ENCODE measurements at places on chromosomes 16 and 17. TPM values are rescaled to one million over a fixed set of nuclear protein-coding genes. Genes with fewer than 3 reads are reported as not detected.

- H3K27me3 ChIP-seq: peaks cover 47% of the 10 kb centered on the region
- H3K36me3 ChIP-seq: no peaks in the 10 kb centered on the region
- H3K27ac ChIP-seq: no peak overlapping the region
- H3K4me3 ChIP-seq: no peak overlapping the region
- no peak for DNase-seq
- no peaks in the 10 kb centered on the region for H3K4me1 ChIP-seq
These were observed 14.0 kb downstream of the MYO1D start for GRCh38 chr17:32862940-32863339.

DNA sequence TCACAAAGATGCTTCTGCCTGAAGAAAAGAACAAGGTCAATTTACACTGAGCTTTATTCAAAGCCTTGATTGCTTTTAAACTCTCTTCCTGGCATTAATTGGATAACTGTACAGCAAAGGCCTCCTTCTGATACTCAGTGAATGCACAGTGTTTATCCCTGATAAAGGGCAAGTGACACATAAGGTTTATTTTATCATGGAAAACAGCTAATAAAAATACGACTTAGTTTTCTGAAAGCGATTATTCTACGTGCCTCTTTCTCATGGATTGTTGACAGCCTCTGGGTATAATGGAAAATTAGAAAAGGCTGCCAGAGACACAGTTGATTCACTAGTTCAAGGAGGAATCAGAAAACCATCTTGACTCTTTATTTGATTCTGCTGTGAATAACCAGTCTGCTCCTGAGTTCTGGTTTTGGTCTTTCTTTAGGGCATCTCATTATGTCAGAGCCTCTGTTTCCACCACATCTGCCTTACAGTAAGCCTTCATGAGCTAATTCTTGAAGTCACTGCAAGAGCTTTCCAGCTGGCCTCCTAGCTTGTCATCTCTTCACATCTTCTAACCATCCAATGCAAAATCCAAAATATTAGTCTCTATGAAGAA, 212.9 kb downstream of the CNTNAP4 start:
- no peaks in the 10 kb centered on the region for H3K4me1 ChIP-seq
- H3K36me3 ChIP-seq: no peaks in the 10 kb centered on the region
- DNase-seq: no peak
- H3K27ac ChIP-seq: no peak overlapping the region

DNA sequence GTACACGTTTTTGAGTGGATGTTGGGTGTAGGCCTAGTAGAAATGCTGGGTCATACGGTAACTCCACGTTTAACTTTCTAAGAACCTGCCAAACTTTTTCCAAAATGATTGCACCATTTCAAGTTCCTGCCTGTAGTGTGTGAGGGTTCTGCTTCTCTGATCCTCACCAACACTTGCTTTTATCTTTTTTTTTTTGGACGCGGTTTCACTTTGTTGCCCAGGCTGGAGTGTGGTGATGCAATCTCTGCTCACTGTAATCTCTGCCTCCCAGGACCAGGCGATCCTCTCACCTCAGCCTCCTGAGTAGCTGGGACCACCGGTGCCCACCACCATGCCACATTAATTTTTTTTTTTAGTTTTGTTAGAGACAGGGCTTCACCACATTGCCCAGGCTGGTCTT, 23.5 kb downstream of the ZNF750 start:
- H3K4me3 ChIP-seq: no peak overlapping the region
- H3K4me1 ChIP-seq: no peaks in the 10 kb centered on the region
- no peak for DNase-seq
- H3K27me3 ChIP-seq: no peaks in the 10 kb centered on the region

DNA sequence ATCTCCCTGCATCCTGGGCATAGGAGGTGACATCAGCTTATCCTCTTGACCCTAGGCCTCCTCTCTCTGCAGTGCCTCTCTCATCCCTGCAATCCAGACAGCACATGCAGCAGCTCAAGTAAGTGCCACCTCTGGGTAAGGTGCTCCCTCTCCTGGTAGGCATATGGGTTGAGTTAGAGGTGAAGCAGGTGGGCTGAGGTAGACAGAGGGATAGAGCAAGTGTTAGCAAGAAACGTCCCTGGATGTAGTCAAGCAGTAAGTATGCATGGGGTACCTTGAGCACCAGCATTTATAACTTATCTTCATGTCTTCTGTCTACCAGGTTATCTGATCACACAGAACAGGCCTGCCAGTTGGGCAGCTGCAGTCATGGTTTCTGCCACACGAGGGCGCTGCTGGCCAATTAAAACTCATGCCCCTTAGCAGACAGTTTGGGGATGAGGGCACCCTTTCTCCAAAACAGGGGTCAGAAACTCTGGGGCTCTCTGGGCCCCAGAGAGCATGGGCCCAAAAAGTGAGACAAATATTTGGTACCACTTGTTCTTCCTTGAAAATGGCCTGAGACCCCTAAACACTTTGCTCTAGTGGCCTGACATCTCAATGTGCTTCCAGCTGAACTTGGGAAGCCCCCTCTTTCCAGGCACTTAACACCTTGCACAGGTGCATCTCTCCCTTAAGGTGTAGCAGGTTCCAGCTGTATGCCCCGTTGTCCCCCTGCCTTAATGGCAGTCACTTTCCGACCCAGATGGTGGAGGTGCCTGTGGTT, 59.8 kb downstream of the NEUROD2 start:
- H3K4me1 ChIP-seq: no peaks in the 10 kb centered on the region
- DNase-seq: peak; percentile 36
- no peaks in the 10 kb centered on the region for H3K36me3 ChIP-seq
- H3K27ac ChIP-seq: no peak overlapping the region
- H3K27me3 ChIP-seq: no peaks in the 10 kb centered on the region
- H3K4me3 ChIP-seq: no peak overlapping the region

GRCh38 chr16:81447383-81448101, 2.9 kb downstream of the CMIP start:
- DNase-seq: no peak
- H3K36me3 ChIP-seq: peaks cover 4% of the 10 kb centered on the region
- H3K4me3 ChIP-seq: peak overlapping the region; percentile 87
- H3K4me1 ChIP-seq: peaks cover 25% of the 10 kb centered on the region

DNA sequence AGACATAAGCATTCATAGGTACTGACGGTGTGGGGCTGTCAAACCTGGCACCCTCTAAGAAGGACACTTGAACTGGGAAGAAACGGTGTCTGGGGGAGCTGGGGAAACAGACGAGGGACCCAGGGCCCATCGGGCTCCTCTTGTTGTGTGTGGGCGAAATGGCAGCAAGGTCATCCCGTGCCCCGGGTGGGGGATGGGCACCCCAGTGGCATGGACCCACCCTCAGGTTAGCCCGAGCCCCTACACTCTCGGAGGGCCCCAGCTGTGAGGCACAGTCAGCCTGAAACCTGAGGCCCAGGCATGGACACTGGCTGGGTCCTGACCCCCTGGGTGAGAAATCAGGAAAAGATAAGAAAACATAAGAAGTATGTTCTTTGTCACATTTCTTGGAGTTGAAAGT, 57.1 kb downstream of the MYO18A start:
- H3K4me1 ChIP-seq: peaks cover 8% of the 10 kb centered on the region
- H3K27me3 ChIP-seq: no peaks in the 10 kb centered on the region
- no peak for DNase-seq
- no peak overlapping the region for H3K4me3 ChIP-seq
- H3K36me3 ChIP-seq: peaks cover 3% of the 10 kb centered on the region

- H3K36me3 ChIP-seq: no peaks in the 10 kb centered on the region
- H3K27me3 ChIP-seq: no peaks in the 10 kb centered on the region
These were observed 2.2 kb downstream of the KCNH6 start for GRCh38 chr17:63525190-63525946.

The MFAP4 gene
- 0.92 TPM for total RNA-seq

DNA sequence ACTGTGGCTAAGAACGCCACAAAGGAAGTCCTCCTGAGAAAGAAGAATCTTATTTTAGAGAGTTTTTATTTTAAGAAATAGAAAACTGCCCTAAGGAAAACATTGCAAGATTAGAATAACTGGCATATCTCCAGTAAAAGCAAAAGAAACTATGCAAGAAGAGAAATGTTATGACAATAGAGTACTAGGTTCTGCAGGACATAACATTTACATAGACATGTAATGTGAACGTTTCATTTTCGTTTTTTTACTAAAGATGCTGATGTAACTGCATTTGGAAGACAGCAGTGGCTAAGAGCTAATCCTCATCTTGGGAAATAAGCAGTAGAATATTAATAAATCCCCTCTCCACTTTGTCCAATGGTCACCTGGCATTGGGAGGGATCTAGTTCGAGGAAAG, 7.8 kb upstream of the ASGR2 start:
- no peaks in the 10 kb centered on the region for H3K4me1 ChIP-seq
- no peak overlapping the region for H3K27ac ChIP-seq
- H3K36me3 ChIP-seq: no peaks in the 10 kb centered on the region
- H3K4me3 ChIP-seq: no peak overlapping the region

The CASKIN1 gene
- total RNA-seq: 4.5 TPM

The MRPL28 gene
- total RNA-seq: 140 TPM

The TM4SF5 gene
- not detected for total RNA-seq

DNA sequence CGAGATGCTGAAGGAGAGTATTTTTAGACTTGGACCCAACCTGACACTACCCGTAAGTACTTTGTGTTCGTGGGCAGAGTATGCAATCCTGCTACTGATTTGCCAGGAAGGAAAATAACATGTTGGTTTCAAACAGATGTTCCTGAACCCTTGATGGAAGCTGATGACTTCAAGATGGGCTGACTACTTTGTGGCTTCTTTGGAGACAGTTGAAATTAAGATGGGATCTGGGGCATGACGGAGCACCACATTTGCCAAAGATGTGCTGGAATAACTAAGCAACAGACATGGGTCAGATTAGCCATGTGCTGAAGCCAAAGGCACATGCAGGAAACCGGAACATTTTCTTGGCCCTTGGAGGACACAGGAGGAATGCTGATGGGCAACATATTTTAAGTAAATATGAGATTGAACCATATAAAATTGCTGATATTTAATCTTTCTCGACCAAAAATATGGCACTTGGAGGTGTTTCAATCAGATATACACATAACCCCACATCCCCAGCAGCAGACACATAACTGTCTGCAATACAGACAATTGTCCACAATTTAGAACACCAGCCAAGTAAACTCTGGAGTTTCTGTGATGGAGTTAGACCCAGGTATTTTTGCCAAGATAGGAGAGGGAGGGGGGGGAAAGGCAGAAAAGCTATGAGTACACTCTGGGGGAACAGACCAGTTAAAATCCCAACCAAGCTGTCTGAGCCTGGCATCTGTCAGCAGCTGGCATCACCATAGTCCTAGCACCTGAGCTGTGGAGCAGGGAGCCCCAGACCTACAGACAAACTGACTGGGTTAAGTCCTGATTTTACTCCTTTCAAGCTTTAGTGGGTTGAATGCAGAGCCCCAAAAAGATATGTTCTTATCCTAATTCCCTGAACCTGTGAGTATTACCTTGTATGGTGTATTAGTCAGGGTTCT, 329.4 kb upstream of the CDH5 start:
- no peaks in the 10 kb centered on the region for H3K36me3 ChIP-seq
- no peaks in the 10 kb centered on the region for H3K27me3 ChIP-seq
- no peak overlapping the region for H3K27ac ChIP-seq
- H3K4me3 ChIP-seq: no peak overlapping the region
- no peak for DNase-seq
- no peaks in the 10 kb centered on the region for H3K4me1 ChIP-seq

- no peak overlapping the region for H3K4me3 ChIP-seq
- DNase-seq: no peak
- no peaks in the 10 kb centered on the region for H3K4me1 ChIP-seq
These were observed 52.1 kb upstream of the BPTF start for GRCh38 chr17:67773246-67773645.

DNA sequence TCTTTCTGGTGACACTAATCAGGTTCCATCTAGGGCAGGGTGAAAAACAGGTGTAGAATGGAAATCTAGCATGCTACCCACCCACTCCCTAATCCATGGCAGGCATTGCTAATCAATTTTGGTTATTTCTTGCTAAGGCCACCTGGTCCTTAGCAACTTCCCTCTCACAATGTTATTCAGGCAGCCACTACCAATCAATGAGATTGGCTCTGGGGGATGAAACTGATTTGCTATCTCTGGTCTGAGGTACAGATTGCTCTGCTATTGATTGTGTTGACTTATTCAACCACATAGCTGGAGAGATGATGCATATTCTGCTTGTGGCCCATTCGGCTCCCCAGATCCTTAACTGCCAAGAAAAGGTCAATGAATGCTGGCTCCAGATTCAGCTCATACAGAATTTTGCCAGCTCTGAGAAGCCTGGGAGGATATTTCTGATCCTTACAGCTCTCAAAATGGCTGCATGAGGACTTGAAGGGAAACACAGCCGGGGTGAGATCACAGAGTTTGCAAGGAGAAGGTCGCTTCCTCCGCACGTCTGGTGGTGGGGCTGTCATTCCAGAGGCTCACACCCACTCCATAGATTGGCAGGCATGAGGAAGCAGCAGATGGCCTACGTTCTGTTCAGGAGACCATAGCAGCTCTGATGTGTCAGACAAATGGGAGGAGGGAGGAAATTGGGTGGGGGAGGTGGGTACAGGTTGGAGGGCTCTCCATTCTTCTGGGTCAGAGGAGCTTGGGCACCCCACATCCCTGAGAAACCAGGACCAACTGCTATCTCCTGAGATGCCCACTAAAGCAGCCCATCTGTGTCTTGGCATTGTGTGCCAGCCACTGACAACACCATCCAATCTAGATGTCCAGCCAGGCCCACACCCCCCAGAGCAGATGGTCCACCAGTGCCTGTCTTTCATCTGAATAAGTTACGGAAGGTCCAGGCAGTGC, 22.3 kb downstream of the SEZ6 start:
- H3K36me3 ChIP-seq: no peaks in the 10 kb centered on the region
- DNase-seq: no peak
- no peaks in the 10 kb centered on the region for H3K27me3 ChIP-seq
- H3K27ac ChIP-seq: no peak overlapping the region

GRCh38 chr16:66262253-66263167, 104.0 kb upstream of the CDH5 start:
- DNase-seq: no peak
- no peak overlapping the region for H3K4me3 ChIP-seq
- no peak overlapping the region for H3K27ac ChIP-seq
- H3K27me3 ChIP-seq: no peaks in the 10 kb centered on the region

GRCh38 chr17:49287481-49287880, 56.9 kb upstream of the PHOSPHO1 start:
- no peak overlapping the region for H3K4me3 ChIP-seq
- no peak overlapping the region for H3K27ac ChIP-seq
- H3K27me3 ChIP-seq: no peaks in the 10 kb centered on the region

The SULT1A2 gene
- total RNA-seq: not detected

DNA sequence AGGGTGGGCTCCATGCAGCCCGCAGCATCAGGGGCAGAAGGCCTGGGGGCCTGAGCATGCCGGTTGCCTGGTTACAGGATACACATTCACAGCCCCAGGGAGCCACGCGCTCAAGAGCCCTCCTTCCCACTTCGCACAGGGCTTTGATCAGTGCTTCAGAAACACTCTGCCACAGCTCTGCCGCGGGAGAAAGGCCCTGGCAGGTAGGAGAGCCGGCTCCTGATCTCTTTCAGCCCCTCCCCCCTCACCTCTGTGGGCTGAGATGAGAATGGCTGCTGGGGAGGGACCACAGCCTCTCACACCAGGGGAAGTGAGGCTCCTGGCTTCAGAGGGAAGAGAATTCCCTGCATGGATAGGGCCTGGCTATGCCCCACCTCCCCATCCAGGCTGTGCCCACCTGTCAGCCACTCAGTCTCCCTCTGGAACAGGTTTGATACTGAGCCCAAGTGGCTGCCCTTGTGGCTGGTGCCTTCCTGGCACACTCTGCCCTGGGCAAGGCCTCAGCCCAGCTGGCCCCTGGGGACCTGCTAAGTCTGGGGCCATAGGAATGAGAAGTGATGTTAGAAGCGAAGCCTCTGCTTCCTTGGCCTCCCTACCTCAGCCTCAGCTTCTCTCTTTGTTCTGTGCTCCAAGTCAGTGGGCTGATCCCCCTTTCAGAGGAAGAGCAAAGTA, 8.6 kb downstream of the DOK4 start:
- H3K4me3 ChIP-seq: no peak overlapping the region
- no peak overlapping the region for H3K27ac ChIP-seq
- H3K27me3 ChIP-seq: no peaks in the 10 kb centered on the region
- peaks cover under 1% of the 10 kb centered on the region for H3K4me1 ChIP-seq

The SYCE1L gene
- total RNA-seq: 4.5 TPM

Measured in Panc1 (cell line).